ENCODE measurements at places on chromosomes 5 and 9.

- no peak for DNase-seq
Measured at GRCh38 chr9:36939655-36940499, 94.2 kb downstream of the PAX5 start.

GRCh38 chr5:41637424-41637823, 127.0 kb upstream of the PLCXD3 start:
- no peak for DNase-seq

DNA sequence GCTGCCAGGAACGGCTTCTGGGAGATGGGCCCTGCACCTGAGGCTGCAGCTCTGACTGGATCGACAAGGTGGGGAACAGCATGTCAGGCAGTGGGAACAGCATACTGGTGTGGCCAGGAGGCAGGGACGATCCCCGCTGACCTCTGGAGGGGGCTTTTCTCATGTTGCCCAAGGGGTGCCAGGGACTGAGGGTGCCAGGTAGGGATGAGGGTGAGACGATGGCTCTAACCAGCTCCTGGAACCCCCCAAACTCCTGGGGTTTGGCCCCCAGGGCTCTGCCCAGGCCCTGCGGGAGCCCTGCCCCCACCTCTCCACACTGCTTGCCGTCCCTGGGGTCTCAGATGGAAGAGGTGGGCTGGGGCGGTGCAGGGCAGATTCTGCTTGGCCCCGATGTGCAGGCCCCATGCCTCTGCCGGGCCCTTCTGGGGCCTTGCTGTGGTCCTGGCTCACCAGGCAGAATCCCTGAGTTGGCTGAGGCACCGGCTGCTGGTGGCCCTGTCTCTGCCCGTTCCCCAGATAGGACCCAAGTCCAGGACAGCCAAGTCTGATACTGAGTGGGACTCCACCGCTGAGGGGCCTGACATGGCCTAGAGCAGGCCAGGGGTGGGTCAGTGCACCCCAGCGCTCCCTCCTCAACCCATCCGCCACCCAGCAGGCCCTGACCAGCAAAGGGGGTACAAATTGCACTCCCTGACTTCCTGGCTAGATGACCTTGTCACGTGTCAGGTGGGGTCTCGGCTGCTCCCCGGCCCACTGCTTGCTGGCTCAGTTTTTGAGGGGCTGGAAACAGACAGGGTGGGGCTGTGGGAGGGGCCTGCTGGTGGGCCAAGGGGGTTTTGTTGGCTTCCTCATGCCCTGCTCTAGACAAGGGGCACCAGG, 28.4 kb upstream of the RNF130 start:
- DNase-seq, result no peak

GRCh38 chr5:132506094-132506692, 15.6 kb upstream of the IRF1 start:
- DNase-seq, result no peak

- DNase-seq, result no peak
Measured at GRCh38 chr9:115604831-115605483, 487.0 kb upstream of the TNC start.

DNA sequence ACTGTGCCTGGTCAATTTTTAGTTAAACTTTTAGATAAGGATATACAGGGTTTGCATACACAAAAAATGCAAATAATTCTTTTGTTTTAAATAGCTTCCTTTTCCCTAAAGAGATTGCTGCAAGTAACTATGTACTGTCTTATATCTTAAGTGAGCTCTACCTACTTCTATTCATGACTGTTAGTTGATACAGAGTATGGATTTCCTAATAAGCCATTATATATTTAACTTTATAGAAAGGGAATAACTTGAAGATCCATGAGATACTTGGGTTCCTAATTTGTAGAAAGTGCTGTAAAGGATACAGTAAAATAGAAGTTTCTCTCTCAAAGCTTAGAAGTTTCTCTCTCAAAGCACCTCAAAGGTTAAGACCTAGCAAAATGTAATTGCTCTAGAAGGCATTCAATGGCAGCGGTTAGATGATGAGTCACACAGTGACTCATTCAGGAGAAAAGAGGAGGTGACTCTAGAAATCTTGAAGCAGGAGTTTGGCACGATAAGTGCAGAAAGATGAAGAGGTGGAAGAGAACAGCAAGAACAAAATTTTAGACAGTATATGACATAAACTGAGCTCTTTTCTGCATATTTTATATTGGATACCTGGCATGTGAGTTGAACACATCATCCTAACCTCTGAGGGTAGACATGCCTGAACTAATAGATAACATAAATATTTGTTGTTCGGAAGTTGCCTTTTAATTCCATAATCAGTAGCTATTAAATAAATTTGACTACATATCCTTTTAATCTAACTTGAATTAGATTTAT, 5.5 kb upstream of the DNAJC21 start:
- DNase-seq, result no peak

DNA sequence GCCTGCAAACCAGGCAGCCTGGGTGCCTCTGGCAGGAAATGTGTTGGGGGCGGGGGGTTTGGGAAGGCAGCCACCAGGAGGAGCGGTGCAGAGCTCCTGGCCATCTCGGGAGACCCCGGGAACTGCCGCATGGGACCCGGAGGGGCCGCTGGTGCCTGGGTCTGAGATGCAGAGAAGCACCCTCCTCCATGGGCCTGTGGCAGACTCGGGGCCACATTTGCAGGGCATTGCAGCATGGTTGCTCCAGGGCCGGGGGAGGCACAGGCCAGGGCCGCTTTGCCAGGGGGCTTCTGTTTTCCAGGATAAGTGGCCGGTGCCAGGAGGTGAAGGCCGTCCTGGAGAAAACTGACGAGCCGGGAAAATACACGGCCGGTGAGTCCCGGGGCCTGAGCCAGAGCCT, 1.7 kb downstream of the LCN1 start:
- DNase-seq, result no peak

DNA sequence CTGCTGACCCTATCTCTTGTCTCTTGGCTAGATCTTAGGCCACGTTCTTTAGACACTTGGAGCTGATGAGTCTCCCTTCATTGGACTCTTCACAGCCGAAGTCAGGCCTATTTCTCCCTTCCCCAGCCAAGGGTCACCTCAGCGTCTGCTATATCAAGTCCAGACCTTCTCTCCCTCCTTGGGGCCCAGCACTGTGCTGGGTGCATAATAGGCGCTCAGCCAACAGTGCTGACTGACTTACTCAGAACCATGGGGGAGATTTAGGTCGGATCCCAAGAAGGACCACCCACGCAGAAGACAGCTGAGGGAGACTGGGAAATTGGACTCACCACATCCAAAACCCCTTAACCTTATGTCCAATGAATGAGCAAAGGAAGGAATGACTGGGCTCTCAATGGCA, 5.6 kb upstream of the AMBP start:
- DNase-seq, result no peak

DNA sequence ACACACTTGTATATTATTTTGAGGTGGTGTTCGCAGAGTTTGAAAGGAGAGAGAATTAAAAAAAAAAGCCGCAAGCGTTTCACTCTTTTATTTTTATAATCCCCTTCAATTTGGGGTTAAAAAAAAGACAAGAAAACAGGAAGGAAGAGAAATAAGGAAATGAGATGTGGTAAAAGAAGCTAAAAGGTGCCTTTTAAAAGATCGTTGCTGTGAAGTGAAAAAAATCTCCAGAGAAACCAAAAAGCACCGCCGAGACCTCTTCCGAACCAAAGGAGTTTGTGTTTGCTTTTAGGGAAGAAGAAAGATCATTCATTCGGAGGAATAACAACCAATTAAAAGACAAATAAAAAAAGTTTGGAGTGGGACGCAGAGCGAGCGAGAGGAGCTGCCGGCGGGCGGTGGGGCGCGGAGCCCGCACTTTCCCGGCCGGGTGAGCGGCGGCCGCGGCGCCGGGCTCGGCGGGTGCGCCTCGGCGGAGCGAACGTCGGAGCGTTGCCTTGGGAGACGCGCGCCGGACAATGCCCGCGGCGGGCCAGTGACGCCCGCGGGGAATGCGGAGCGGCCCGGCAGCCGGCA, 355 bp downstream of the TLE4 start:
- DNase-seq, result peak; percentile 24

DNA sequence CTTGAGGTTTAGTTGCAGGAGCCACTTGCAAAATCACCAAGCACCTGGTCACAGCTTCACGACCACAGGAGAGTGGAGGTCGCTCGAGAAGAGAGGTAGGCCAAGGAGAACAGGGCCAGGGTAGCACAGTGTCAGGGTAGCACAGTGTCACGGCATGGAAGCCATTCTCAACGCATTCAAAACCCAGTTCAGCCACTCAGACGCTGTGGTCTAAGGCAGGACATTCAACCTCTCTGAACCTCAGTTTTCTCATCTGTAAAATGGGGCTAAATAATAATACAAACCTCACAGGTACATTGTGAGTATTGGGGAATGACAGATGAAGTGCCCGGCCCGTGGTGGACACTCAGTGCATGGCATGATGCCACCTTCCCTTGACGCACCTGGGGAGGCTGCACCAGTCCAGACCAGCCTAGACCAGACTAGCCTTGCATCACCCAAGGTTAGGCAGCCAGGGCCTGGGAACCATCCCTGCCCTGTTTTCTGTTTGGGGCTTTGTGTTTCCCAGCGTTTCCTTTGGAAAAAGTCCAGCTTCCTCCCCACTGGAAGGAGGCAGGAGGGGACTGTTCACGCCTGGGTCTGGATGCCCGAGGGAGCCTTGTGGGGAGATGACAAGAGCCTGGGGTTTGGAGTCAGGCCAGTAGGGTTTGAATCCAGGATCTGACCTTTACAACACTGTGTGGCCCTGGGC, 7.8 kb upstream of the LMX1B start:
- DNase-seq, result no peak

DNA sequence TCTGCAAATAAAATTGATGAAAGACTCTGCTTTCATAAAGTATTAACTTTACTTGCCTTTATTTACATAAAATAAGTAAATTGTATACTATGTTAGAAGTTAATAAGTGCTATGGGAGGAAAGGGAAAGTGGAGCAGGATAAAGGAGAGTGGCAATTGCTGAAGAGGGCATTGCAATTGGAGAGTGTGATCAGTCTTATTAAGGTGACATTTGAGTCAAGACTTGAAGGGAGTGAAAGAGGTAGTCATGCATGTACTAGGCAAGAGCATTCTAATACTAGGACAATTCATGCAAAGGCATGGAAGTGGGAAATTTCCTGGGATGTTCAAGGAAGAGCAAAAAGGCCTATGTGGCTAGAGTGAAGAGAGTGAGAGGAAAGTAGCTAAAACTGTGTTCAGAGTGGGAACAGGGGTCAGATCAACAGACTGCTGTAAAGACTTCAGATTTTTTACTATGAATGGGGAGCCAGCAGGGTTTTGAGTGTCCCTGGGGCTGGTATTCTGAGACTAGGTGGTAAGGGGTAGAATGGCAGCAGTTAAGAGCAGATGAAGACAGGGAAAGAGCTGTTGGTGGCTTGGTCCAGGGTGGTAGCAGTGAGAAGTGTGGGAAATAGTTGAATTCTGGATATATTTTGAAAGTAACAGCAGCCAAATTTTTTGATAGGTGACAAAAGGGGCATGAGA, 182.3 kb upstream of the RIOK2 start:
- DNase-seq, result no peak

DNA sequence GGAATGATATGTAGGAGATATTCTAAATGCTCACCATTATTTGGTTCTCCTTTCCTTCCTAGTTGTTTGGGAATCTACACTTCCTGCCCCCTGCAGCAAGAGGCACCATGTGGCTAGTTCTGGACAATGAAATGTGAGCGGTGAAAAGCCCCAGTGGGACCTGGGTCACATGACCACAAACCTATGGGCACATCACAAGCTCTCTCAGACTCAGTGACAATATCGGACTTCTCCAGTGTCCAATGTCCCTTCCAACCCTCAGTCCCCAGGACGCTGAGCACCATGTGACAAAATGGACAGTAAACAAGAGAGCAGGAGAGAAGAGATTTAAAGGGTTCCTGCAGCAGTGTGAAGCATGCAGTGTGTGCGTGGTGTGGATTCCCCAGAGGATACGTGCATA, 44.6 kb upstream of the FOXE1 start:
- DNase-seq, result no peak

DNA sequence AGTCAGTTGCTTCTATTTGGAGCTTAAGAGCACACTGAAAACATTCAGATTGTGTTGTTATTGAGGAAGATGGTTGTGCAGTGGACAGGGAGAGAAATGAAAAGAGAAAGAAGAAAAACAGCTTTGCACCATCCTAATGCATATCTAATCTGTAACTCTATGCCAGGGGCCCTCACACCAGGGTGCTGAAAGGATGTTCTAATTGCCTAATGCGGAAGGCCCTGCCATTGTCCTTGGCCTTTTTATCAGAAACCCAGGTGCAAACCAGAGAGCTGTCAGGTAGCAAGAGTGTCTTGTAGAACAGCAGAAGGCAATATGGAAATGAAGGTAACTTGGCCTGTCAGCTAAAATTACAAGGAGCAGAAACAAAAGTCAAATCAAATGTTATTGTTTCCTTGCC, 384.5 kb upstream of the PIK3R1 start:
- DNase-seq, result no peak

- no peak for DNase-seq
Measured at GRCh38 chr5:158147227-158147626, 288.3 kb upstream of the CLINT1 start.

DNA sequence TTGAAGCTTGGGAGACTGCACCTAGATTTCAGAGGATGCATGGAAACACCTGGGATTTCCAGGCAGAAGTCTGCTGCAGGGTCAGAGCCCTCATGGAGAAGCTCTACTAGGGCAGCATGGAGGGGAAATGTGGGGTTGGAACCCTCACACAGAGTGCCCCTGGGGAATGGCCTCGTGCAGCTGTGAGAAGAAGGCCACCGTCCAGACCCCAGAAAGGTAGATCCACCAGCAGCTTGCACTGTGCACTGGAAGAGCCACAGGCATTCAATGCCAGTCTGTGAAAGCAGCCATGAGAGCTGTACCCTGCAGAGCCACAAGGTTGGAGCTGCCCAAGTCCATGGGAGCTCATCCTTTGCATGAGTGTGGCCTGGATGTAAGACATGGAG, 285.3 kb upstream of the FAM174A start:
- DNase-seq, result no peak

DNA sequence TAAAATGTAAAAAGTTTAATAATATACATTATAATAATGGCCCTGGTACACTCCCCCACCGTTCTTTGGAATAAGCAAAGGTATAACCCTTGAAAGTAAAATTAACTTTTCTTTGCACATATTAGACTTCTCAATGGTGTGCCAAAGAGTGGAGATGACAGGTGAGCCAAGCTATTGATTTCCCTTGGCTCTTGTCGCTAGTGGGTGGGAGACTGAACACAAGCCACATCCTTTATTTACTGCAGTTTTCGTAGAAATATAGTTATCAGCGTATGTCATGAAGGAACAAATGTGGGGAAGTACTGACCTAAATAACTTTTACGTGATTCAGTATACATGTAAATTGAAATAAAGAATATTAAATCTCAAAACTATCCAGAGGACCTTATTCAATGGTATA, 549.3 kb downstream of the RAB3C start:
- no peak for DNase-seq

DNA sequence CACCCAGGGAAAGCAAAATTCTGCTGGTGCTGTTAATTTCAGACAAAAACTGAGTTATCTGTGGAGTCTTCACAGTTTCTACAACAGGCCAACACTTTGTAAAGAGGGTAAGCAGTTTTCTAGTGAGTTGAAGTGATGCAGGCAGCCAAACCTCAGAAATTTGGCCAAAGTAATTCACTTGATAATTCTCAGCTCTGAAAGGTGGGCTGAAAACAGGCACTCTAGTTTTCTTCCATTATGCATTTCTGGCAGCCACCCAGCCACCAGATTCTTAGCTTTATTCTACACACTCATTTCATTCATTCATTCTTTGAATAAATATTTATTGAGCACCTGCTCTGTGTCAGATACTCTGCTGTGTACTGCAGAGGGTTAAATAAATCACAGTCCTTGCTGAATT, 184.2 kb downstream of the RAB3C start:
- no peak for DNase-seq

All from amygdala (tissue), 56 donors.